Activated CD4-positive, alpha-beta T cell treated with anti-CD3 and anti-CD28 coated beads for 48 hours (primary cell): ENCODE measurements at places on chromosomes 4 and X.
A peak's percentile ranks its signal among the peaks of the same experiment; 100 is the strongest.

DNA sequence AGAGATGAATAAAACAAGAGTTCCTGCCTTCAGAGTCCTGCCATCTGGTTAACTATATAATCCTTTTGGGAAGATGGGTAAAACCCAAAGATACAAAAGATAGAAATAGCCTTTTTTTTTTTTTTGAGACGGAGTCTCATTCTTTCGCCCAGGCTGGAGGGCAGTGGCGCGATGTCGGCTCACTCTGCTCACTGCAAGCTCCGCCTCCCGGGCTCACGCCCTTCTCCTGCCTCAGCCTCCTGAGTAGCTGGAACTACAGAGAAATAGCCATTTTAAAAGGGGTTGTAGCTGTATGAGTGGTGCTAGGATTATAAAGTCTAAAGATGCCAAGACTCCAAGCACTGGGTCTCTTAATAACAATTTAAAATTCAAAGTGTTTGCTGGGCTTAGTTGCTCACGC lies 97.2 kb downstream of the KDR start:
- no peak for DNase-seq

- DNase-seq = peak; percentile 35
These were observed 854 bp downstream of the RNF113A start for GRCh38 chrX:119870626-119871131.

DNA sequence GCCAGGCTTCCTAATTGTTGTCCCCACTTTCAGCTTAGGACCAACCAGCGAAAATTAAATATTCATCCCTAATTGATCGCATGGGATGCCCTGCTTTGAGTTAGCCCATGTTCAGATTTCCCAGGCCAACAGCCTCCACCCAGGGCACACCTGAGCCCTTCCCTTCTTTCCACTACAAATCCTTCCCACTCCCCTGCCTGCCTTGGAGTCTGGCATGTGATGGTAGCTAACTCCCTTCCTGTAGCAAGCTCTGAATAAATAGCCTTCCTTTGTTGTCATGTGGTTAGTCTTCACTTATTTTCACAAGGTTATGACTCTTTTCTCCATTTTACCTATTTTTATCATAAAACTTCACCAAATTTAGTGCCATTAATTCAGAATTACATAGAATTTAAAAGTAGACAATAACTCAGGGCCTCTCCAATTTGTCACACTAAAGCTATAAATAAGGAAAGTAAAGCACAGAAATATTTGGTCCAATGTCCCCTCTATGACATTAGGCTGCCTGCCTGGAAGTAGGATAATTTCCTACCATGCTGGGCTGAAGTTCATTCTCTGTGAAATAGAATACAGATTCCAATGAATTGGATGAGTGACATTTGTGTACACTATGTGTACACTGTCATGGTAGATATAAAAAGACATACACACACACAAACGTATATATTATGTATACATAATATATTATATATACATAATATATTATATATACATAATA lies 166.4 kb upstream of the CPEB2 start:
- no peak for DNase-seq

DNA sequence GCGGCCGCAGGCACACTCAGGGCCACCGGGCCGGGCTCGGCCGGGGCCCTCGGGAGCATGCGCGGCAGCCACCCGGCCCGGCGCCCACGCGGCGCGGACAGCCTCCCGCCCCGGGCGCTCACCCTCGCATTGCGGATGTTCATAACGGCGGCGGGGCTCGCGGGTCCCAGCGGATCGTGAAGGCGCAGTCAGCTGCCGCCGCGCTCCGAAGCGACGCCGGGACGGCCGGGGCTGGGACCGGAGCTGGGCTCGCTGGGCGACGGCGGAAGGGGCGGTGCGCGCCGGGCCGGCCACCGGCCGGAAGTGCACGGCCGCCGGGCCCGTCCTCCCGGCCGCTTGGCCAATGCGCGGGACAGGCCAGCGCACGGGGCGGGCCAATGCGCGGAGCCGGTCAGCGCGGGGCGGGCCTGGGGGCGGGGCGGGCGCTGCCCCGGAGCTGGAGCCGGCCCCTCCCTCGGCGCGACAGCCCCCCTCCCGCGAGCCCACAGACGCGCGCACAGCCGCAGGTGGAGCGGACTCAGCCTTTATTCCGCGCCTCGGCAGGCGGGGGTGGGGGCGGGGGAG lies at the start of gene NAA10:
NAA10 (minus strand) TSS at position 276 of the 564 bp plus-strand sequence; CDS start at position 143, 133 bp downstream.
- peak; percentile 61 for DNase-seq

GRCh38 chrX:13090339-13091110 lies 46.1 kb upstream of the FAM9C start:
- DNase-seq = peak; percentile 12

DNA sequence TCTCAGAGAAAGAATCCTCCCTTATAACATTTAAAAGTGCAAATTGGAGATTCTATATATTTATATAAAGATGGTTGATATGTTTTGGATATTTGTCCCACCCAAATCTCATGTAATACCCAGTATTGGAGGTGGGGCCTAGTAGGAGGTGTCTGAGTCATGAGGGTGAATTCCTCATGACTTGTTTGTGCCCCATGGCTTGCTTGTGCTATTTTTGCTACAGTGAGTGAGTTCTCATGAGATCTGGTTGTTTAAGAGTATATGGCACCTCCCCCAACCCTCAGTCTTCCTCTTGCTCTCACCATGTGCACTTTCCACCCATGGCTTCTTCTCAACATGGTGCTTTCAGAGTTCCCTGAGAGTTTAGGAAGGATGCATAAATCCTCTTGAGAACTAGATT lies 9.5 kb upstream of the ANKRD50 start:
- no peak for DNase-seq

- peak; percentile 66 for DNase-seq
These were observed at the start of gene BST1 for GRCh38 chr4:15702941-15703403. Gene BST1 (plus strand): TSS chr4:15703065. CDS start chr4:15703145, 80 bp downstream.

GRCh38 chr4:118348886-118349285 lies 3.9 kb downstream of the PRSS12 start:
- no peak for DNase-seq

GRCh38 chr4:89929425-89930159 lies 34.9 kb downstream of the MMRN1 start:
- no peak for DNase-seq

DNA sequence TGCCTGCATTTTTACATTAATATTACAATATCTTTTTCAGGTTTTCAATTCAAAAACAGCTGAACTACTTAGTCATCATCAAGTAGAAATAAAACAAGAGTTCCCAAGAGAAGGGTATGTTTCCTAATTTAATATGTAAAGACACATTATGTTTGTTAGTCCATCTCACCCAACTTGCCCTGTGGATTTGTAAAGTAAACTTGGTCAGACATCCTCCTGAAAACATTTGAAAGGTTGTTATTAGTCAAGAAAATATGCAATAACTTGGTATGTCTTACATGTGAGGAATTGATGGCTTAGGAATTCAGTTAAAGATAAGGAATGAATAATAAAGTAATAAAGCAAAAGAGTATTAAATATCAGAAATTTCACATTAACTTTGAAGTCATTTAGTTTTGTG lies 12.2 kb downstream of the GK start:
- DNase-seq = no peak

- no peak for DNase-seq
These were observed 99.5 kb upstream of the USP38 start for GRCh38 chr4:143085224-143085623.

GRCh38 chr4:64727960-64728359 lies 318.7 kb upstream of the TECRL start:
- DNase-seq = no peak

DNA sequence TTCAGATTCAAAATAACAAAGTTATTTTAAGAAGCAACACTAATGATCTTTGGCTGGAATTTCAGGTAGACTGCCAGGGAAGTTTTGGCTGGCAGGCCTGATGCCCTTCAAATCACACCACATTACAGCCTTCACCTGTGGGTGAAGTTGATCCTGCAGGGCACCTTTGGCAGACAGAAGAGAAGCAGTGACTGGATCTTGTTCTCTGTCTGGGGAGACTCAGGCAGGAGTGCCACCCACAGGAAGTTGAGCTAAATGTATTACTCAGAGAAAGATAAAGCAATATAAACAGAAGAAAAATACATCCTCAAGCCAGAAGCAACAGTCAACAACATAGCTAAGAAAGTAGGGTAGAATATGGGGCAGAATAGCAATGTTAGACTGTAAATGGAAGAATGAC lies 12.8 kb upstream of the CFAP299 start:
- DNase-seq = no peak

GRCh38 chr4:48196758-48197504 lies 62.9 kb upstream of the TXK start:
- no peak for DNase-seq

DNA sequence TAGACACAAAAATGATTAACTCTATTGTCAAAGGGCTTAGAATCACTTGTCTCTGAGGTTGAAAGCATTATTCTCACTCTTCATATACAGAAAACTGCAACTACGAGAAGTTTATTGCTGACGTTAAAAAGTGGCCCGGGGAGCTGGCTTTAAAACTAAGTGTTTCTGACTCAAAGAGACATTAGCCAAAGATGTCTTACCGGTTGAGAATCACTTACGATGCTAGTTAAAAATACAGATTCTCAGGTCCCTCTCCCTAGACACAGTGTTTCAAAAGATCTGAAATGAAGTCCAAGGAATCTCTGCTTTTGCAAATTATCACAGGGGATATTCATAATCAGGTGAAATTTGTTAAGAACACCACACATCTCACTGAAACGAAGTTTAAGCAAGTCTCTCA lies 1.2 kb downstream of the GNPDA2 start:
- DNase-seq = no peak

GRCh38 chr4:71389149-71389827 lies 50.5 kb downstream of the SLC4A4 start:
- no peak for DNase-seq

DNA sequence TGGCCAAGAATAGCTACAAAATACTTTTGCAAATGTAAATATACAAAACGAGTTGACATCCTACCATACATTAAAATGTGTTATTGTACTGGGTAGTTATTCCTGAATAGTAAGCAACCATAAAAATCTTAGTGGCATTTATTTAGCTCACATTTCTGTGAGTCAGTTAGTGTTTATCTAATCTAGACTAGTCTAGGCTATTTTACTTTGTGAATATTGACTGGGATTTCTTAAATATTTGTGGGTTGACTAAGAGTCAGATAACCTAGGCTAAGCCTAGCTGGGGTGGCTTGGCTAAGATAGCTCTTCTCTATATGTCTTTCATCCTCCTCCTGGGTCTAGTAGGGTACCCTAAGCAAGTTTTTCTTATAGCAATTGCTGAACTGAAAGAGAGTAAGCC lies 543.8 kb upstream of the DIAPH2 start:
- no peak for DNase-seq

DNA sequence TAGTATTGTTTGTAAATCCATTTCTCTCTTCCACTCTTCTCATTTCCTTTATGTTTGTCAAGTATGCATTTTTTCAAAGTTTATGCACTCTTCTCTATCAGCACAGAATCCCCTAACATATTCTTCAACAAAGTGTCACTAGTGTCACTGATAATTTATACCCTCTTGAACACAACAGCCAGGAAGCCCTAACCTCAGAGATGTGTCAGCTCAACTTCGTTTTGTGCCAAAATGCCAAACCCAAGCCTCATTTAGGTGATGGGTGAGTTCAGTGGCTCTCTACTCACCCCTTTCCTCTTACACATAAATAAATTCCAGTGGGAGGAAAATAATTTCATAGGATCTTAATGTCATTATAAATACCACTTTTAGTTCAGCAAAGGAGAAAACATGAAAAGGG lies 22.4 kb upstream of the P2RY10 start:
- no peak for DNase-seq

DNA sequence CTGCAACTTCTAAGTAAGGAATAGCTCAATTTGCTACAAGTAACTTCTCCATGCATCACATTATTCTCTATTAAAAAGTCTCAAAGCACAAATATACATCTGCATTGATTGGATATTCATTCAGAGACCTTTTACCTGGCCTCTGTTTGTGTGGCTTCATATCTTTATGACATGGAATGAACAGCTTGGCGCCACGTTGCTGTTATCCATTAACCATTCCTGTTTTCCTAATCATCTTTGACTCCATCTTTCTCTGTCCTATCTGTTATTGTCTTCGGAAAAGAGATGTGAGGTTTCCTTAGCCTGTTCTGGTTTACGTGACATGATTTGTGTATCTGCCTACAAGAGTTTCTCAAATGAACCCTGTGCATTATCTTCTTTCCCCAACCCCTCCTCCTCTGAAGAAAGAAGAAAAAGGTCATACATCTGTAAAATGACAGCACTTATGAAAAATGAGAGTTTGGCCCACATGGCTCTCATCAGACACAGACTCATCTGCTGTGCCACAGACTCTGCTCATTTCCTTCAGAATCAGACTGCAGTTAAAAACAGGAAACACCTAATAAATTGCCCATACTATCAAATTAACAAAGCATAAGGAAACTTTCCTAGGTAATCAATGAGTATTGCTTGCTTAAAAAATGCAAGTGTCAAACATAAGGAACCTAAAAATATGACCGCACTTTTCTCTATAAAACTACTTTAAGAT lies 347.6 kb upstream of the FAM241A start:
- no peak for DNase-seq

- no peak for DNase-seq
These were observed 50.0 kb downstream of the C4orf50 start for GRCh38 chr4:5968246-5968645.

- no peak for DNase-seq
These were observed 99.2 kb downstream of the DRD5 start for GRCh38 chr4:9880406-9881197.

DNA sequence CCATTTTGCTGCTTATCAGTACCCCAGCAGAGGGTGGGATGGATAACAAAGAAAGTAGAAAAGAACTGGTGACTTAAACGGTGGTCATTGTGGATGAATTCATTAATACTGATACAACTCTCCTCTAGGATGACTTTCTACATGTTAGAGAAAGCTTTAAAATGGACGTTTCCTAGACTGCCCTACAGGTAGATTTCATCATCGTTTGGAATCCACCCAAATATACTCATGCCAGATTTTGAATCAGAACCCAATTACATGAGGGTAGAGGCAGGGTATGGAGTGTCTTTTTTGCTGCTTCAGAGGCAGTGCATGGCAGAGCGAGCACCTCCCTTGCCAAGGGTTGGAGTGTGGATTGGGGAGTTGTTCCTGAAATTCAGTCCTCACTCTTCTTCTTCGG lies 13.3 kb upstream of the ANTXR2 start:
- no peak for DNase-seq

- DNase-seq = no peak
These were observed 642.3 kb upstream of the CPEB2 start for GRCh38 chr4:14359991-14360390.

DNA sequence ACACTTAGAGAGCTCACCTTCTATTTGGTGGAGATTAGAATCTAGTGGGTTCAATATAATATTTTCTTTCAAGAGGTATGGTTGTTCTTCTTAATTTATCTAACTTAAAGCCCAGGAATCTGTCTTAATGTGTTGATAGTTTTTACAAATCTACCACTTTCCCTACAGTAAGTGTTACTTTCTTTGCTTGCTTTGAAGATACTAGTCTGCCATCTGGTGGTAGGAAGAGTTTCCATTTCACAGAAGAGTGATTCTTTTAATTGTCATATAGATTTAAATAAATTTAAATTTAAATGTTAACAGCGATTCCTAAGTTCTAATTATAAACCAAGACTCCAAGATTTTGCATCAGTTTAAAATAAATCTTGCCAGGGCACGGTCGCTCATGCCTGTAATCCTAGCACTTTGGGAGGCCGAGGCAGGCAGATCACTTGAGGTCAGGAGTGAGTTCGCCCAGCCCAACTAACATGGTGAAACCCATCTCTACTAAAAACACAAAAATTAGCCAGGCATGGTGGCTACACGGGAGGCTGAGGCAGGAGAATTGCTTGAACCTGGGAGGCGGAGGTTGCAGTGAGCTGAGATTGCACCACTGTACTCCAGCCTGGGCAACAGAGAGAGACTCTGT lies 43.5 kb downstream of the NUDT9 start:
- DNase-seq = no peak

GRCh38 chr4:2617955-2618354 lies 81.5 kb downstream of the FAM193A start:
- no peak for DNase-seq

- no peak for DNase-seq
These were observed 2.1 kb upstream of the ZMYM3 start for GRCh38 chrX:71256051-71256450.
